AML-193 (cell line): ENCODE measurements at places on chromosomes 6 and 20.

- no peak for DNase-seq
These were observed 262.4 kb downstream of the SOX4 start for GRCh38 chr6:21855811-21856455.

DNA sequence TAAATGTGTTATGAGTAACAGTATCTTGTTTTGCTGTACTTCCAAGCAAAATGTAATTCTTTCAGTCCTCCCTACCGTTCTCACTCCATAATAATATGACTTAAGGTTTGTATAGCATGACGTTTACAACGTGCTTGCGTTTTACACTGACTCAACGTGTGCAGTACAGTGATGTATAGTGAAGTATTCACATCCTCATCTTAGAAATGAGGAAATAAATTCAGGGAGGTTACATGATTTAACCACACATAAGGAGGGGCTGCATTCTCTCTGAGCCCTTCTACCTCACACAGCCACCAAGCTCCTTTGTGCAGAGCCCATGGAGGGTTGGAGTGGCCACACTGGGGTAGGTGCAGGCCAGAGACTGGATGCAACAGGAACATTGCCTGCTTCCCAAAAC is 164.5 kb downstream of the MTHFD1L start:
- DNase-seq, result no peak

DNA sequence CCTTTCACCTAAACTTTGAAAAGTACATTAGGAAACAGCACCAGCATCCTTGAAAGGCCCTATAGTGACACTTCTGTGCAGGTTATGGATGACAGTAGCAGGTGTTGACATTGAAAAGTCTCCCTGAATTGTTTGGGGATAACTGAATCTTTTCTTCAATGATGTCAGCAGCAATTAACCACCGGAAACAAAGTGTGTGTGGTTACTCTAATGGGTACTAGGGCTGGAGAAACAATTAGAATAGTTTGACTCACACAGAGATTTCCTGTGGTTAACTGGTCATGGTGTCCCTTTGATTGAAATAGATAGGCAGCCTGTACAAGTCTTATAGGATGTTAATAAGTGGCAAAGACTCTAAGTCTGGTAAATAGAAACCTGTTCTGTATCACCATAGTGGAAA is 189.1 kb downstream of the TBX18 start:
- no peak for DNase-seq

- DNase-seq, result no peak
These were observed 110.4 kb downstream of the MYB start for GRCh38 chr6:135291288-135292076.

DNA sequence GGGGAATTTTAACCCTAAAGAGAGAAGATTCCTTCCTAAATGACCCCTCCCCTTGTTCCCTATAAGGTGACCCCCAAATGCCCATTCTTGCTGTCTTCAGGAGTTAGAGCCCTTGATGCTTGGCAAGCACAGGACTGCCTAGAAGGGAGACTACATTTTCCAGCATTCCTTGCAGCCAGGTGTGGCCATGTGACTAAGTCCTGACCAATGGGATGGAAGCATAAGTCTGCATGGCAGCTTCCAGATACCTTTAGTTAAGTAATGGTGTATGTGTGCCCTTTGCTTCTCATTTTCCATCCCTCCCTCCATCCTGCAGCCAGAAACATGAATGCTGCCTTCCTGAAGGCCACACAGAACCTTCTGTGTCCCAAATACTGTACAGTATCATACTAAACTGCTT is 5.5 kb downstream of the BFSP1 start:
- no peak for DNase-seq
